ENCODE measurements at places on chromosomes 12 and 14. TPM values are rescaled to one million over a fixed set of nuclear protein-coding genes. Genes with fewer than 3 reads are reported as not detected.

- no peaks in the 10 kb centered on the region for H3K36me3 ChIP-seq
- H3K27me3 ChIP-seq, result no peaks in the 10 kb centered on the region
- no peak overlapping the region for H3K27ac ChIP-seq
- DNase-seq, result no peak
- peaks cover 12% of the 10 kb centered on the region for H3K4me1 ChIP-seq
These were observed 387 bp upstream of the IPO8 start for GRCh38 chr12:30696103-30696408.

DNA sequence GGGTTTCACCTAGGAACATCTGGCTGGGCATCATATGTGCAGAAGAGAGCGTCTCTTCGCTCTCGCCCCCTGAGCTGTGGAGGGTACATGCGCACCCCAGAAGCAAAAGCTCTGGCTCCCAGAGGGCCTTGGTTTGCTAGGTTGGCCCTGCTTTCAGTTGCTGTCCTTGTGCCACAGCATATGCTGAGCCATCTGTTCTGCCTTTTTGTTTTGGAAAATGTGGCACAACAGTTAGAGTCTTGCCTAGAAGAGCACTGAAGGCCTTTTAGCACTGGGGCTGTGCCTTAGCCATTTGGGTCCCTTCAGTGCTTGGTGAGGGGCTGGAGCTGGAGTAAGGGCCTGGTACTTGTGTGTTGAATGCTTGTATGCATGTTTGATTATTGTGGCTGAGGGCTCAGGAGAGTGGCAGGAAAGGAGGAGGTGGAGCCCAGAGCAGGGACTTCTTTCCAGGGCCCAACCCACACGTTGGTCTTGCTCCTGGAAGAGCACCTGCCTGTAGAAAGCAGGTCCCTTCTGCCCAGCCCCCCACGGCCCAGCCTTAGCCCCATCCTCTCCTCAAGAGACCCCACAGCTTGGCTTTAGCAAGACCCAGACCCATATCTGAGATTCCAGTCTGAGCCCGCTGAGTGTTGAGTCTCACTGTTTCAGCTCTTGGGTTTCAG is 113.7 kb downstream of the SLC25A47 start:
- H3K4me3 ChIP-seq, result no peak overlapping the region
- DNase-seq, result no peak
- no peak overlapping the region for H3K27ac ChIP-seq
- peaks cover 6% of the 10 kb centered on the region for H3K4me1 ChIP-seq
- no peaks in the 10 kb centered on the region for H3K27me3 ChIP-seq

USP5 gene
- 145 TPM for total RNA-seq

SLIRP gene
- total RNA-seq, result 386 TPM

CMA1 gene
- not detected for total RNA-seq

DNA sequence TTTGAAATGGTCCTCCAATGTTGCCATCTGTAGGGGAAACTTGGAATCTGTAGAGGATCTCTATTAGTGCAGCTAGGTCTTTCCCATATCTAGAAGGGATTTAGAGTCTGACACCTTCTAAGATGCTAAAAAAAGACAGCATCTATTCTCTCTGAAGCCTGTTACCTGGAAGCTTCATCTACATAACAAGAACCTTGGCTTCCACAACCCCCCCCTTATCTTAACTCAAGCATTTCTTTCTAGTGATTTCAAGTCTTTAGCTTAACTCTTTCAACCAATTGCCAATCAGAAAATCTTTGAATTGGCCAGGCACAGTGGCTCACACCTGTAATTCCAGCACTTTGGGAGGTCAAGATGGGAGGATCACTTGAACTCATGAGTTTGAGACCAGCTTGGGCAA is 543.3 kb downstream of the TRHDE start:
- DNase-seq, result no peak
- no peaks in the 10 kb centered on the region for H3K27me3 ChIP-seq
- no peaks in the 10 kb centered on the region for H3K4me1 ChIP-seq
- no peaks in the 10 kb centered on the region for H3K36me3 ChIP-seq
- no peak overlapping the region for H3K27ac ChIP-seq
- H3K4me3 ChIP-seq, result no peak overlapping the region

- H3K4me1 ChIP-seq, result peaks cover 50% of the 10 kb centered on the region
- no peak overlapping the region for H3K4me3 ChIP-seq
- H3K36me3 ChIP-seq, result peaks cover 9% of the 10 kb centered on the region
These were observed 18.1 kb downstream of the PRICKLE1 start for GRCh38 chr12:42571327-42572009.

GRCh38 chr14:99991331-99991730 is 73.9 kb upstream of the EVL start:
- no peaks in the 10 kb centered on the region for H3K36me3 ChIP-seq
- no peak overlapping the region for H3K27ac ChIP-seq
- no peak overlapping the region for H3K4me3 ChIP-seq

DNA sequence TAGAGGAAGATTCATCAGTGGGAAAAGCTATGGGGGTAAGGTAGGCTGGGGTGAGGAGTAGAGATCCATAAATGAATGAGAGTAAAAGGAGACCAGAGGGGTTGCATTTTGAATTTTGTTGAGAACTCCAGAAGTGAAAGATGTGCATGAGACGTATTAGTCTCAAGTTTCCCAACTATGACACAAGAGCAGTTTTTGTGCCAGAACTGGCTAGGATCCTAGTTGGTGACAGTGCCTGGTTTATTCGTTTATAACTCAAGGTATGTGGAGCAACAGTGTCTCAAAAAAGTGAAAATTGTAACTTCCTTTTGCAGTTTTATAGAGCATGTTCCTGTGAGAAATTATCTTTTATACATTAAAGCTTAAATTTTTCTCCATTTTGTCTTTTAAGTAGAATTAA is 377.0 kb downstream of the NPAS3 start:
- H3K4me3 ChIP-seq, result no peak overlapping the region
- H3K4me1 ChIP-seq, result no peaks in the 10 kb centered on the region
- H3K27ac ChIP-seq, result no peak overlapping the region
- H3K27me3 ChIP-seq, result no peaks in the 10 kb centered on the region
- H3K36me3 ChIP-seq, result no peaks in the 10 kb centered on the region

CEBPE gene
- not detected for total RNA-seq

GRCh38 chr14:58637040-58637390 is 747 bp upstream of the DACT1 start:
- H3K4me1 ChIP-seq, result peaks cover 50% of the 10 kb centered on the region
- H3K27ac ChIP-seq, result peak overlapping the region; percentile 98
- peak; percentile 58 for DNase-seq
- H3K27me3 ChIP-seq, result no peaks in the 10 kb centered on the region
- H3K36me3 ChIP-seq, result peaks cover 12% of the 10 kb centered on the region

RFX4 gene
- total RNA-seq, result not detected

GRCh38 chr14:65403231-65403630 is 9.3 kb upstream of the FUT8 start:
- no peak for DNase-seq
- no peak overlapping the region for H3K4me3 ChIP-seq
- H3K27ac ChIP-seq, result no peak overlapping the region
- H3K4me1 ChIP-seq, result peaks cover 4% of the 10 kb centered on the region

BCL11B gene
- total RNA-seq, result 1.7 TPM

DNA sequence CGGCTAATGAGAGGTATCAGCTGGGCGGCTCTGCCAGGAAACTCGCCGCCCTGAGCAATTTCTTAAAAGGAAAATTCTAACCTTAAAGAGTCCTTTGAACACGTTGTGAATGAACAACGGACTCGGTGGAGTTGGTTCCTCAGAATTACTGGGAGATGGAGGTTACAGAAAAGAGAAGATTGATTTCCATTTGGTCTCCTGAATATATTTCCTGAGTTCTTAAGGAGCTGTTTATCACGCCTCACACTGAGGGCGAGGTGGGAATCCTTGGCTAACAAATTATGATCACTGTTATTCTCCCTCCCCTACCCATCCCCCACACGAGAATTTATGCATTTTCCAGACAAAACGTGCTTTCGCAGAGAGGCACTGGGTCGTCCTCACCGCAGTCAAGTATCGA is 194.5 kb upstream of the C14orf180 start:
- no peak overlapping the region for H3K4me3 ChIP-seq
- DNase-seq, result no peak
- H3K36me3 ChIP-seq, result no peaks in the 10 kb centered on the region

DNA sequence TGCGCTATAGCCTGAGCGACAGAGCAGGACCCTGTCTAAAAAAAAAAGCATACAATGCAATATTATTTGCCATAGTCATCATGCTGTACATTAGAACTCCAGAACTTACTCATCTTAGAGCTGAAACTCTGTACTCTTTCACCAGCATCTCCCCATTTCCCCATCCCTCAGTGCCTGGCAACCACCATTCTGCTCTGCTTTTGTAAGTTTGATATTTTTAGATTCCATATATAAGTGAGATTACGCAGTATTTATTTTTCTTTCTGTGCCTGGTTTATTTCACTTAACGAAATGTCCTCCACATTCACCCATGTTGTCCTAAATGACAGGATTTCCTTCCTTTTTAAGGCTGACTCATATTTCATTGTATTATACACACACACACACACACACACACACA is 121.8 kb downstream of the BBS10 start:
- no peak for DNase-seq
- H3K36me3 ChIP-seq, result no peaks in the 10 kb centered on the region
- no peaks in the 10 kb centered on the region for H3K27me3 ChIP-seq
- no peak overlapping the region for H3K4me3 ChIP-seq
- no peak overlapping the region for H3K27ac ChIP-seq

TMEM30B gene
- total RNA-seq, result not detected

DNA sequence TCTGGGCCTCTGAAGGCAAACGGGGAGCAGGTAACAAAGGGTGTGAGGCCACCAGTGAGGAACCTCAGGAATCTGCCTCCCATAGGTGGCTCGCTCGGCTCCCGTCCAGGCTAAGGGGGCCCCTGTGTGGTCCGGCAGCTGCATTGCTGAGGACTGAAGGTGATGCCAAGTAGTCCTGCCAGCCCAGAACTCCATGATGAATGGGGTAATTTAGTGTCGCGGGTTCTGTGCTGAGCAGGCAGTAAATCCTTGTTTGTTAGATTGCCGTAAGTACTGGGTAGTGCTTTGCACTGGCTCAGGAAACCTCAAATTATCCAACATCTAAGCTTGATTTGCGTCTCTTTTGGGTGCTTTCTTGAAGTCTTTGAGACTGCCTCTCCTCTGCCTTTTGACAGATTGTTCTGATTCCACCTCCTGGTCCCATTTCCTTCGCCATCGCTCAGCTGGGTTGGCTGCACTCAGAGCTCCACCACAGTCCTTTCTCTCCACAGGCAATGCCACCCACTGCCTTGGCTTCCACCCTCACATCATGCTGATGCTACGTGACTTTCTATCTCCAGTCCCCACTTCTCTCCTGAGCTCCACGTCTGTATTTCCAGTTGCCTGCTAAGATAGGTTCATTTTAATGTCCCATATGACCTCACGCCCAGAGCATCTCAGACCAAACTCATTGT is 392.0 kb downstream of the FUT8 start:
- no peaks in the 10 kb centered on the region for H3K4me1 ChIP-seq
- no peaks in the 10 kb centered on the region for H3K36me3 ChIP-seq
- H3K27me3 ChIP-seq, result no peaks in the 10 kb centered on the region
- H3K4me3 ChIP-seq, result no peak overlapping the region
- H3K27ac ChIP-seq, result no peak overlapping the region

- no peaks in the 10 kb centered on the region for H3K36me3 ChIP-seq
- H3K27ac ChIP-seq, result no peak overlapping the region
- H3K4me1 ChIP-seq, result peaks cover 7% of the 10 kb centered on the region
These were observed 70.8 kb upstream of the IFNG-AS1 start for GRCh38 chr12:67918441-67918840.

- DNase-seq, result no peak
- H3K27me3 ChIP-seq, result no peaks in the 10 kb centered on the region
- no peak overlapping the region for H3K4me3 ChIP-seq
These were observed 180.0 kb downstream of the DAD1 start for GRCh38 chr14:22409006-22409405.

DNA sequence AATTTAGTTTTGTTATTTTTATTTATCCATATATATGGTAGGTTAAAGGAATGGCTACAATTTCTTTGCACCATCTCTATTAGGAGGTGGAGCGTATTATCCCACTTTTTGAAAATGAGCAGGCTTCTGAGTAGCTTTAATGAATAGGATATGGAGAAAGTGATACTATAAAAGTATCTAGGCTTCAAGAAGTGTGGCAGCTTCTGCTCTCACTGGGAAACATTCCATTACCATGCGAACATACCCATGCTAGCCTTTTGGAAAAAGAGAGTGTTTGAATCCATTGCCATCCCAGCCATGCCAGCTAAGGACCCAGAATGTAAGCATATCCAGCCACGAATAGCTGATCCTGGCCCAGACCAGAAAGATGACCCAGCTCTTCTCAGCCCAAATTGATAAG is 107.3 kb downstream of the SLC38A4 start:
- no peak overlapping the region for H3K4me3 ChIP-seq
- no peaks in the 10 kb centered on the region for H3K4me1 ChIP-seq
- H3K36me3 ChIP-seq, result no peaks in the 10 kb centered on the region
- no peak overlapping the region for H3K27ac ChIP-seq
- no peaks in the 10 kb centered on the region for H3K27me3 ChIP-seq

GRCh38 chr12:128968668-128969067 is 115.4 kb downstream of the GLT1D1 start:
- peaks cover 56% of the 10 kb centered on the region for H3K27me3 ChIP-seq
- H3K4me1 ChIP-seq, result no peaks in the 10 kb centered on the region
- no peak overlapping the region for H3K27ac ChIP-seq
- H3K4me3 ChIP-seq, result no peak overlapping the region

GRCh38 chr12:111207761-111208160 is 161.1 kb downstream of the PHETA1 start:
- H3K4me3 ChIP-seq, result no peak overlapping the region
- no peaks in the 10 kb centered on the region for H3K4me1 ChIP-seq
- no peaks in the 10 kb centered on the region for H3K27me3 ChIP-seq
- H3K36me3 ChIP-seq, result no peaks in the 10 kb centered on the region
- H3K27ac ChIP-seq, result no peak overlapping the region

SLC38A2 gene
- total RNA-seq, result 201 TPM

- H3K27ac ChIP-seq, result no peak overlapping the region
- H3K36me3 ChIP-seq, result no peaks in the 10 kb centered on the region
- H3K4me1 ChIP-seq, result peaks cover 4% of the 10 kb centered on the region
- no peak overlapping the region for H3K4me3 ChIP-seq
These were observed 37.5 kb downstream of the EAPP start for GRCh38 chr14:34502001-34502400.

GRCh38 chr14:96790706-96791105 is 6.5 kb upstream of the VRK1 start:
- no peak for DNase-seq
- H3K4me1 ChIP-seq, result no peaks in the 10 kb centered on the region
- no peak overlapping the region for H3K27ac ChIP-seq
- no peaks in the 10 kb centered on the region for H3K27me3 ChIP-seq
- H3K36me3 ChIP-seq, result no peaks in the 10 kb centered on the region

- H3K27me3 ChIP-seq, result no peaks in the 10 kb centered on the region
- H3K27ac ChIP-seq, result no peak overlapping the region
- H3K4me1 ChIP-seq, result no peaks in the 10 kb centered on the region
- DNase-seq, result peak; percentile 69
- H3K36me3 ChIP-seq, result no peaks in the 10 kb centered on the region
These were observed 75.5 kb upstream of the RERGL start for GRCh38 chr12:18165422-18165871.

DNA sequence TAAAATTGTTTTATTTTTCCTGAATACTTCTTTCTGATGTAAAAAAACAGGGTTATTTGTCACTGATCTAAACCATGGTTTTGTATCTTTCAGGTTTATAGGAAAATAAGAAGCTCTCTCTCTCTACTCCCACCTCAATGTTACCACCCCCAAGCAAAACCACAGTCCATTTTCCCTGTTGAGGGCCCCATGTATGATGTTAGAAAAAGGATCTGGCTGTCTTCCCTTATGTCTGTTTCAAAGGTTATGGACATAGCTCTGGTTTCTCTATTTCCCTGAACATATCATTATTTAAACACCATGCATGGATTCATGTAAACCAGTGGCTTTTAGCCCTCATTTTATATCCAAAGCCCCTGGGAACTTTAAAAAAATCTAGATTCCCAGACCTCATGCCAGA is 649.0 kb upstream of the TBX3 start:
- no peak for DNase-seq
- no peaks in the 10 kb centered on the region for H3K27me3 ChIP-seq
- no peak overlapping the region for H3K4me3 ChIP-seq
- no peak overlapping the region for H3K27ac ChIP-seq
